ENCODE measurements at places on chromosomes 1 and 21.

DNA sequence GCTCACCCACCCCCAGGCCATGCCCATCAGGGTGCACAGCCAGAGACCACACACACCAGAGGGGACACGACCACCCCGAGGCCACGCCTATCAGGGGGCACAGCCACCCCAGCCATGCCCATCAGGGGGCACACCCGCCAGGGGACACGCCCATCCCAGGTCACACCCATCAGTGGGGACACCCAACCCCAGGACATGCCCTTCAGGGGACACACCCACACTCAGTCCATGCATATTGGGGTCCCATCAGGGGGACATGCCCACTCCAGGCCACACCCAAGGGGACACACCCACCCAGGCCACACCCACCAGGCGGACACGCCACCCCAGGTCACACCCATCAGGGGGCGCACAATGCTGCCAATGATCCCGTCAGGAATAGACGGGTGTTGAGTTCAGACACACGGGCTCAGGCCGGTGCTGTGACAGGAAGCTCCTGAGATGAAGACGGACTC lies 20.7 kb downstream of the MCM3AP start:
- no peak for DNase-seq

- DNase-seq, result no peak
Observed at GRCh38 chr1:109361649-109362048, 36.1 kb downstream of the SORT1 start.

- no peak for DNase-seq
Observed at GRCh38 chr1:32715901-32716311, 13.3 kb upstream of the SYNC start.

GRCh38 chr1:9466780-9467758 lies 72.2 kb upstream of the SLC25A33 start:
- no peak for DNase-seq

DNA sequence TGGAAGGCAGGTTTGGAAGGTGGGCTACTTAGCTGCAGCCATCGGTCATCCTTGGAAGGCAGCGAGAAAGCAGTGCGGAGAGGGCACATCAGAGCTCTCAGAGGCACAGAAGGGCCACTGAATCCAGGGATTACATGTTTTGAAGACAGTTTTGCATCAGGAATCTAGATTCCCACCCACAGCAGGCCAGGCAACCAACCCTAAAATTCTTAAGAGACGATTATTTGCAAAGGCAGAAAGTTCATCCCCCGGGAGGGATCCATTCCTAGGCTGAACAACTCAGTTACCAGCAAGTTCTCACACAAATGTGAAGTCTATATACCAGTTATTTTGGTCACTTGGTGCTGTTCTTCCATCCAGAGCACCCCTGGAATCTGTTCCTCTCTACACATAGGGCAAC lies 457.3 kb upstream of the VAMP3 start:
- DNase-seq, result no peak

DNA sequence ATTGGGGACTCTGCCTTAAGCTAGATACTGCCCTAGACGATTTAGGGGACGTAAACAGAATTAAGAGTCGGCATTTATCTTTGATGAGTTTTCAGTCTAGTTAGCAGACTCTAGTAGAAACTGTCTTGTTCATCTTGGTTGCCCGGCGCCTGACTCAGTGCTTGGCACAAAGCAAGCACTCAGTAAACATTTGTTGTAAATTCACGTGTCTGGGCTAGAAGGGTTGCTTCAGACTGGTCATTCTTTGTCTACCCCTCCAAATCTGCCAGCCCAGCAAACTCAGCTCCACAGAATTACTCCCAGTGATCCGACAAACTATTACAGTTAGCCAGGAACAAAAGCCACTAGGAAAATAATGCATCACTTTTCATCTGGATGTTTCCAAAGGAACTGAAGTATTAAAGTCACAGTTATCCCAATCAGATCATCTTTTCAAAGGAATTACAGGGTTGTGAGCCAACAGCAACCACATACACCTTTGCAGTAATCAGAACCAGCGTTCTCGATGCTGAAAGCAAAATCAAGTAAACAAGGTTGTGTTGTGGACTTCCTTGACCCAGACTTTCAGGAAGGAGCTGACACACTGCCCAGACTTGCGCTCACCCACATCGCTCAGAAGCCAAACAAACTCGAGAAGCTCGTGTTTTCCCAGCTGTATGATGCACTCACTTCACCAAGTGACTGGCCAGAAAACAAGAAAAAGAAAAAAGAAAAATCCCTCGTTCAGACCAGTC lies 66.5 kb upstream of the GADD45A start:
- DNase-seq, result no peak

DNA sequence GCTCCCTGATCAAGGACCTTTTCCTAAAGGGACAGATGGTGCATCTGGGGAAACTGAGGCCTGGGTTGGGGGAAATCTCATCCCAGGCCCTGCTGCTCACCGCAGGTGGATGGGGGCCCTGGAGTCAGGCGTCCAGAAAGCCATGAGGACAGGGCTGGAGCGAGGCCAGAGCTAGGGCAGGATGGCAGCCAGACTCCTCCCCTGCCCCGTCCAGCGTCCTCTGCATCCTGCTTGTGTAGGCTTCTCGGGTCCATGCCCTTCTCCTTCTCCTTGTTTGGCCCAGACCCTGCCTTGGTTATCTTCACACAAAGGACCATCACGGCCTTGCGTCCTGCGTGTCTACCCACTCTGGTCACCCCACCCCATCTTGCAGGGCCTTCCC lies 43.0 kb downstream of the TRIM11 start:
- DNase-seq, result no peak

- no peak for DNase-seq
Observed at GRCh38 chr1:101995984-101996745, 561 bp downstream of the OLFM3 start.

All from stimulated activated CD8-positive, alpha-beta memory T cell treated with anti-CD3 and anti-CD28 coated beads, Interleukin-2, amount 100 ng/mL, for 48 hours (primary cell).